ENCODE measurements at places on chromosomes 12 and 14. TPM values are rescaled to one million over a fixed set of nuclear protein-coding genes. Genes with fewer than 3 reads are reported as not detected.
A peak's percentile ranks its signal among the peaks of the same experiment; 100 is the strongest.

GRCh38 chr14:101505236-101505970 is 55.9 kb upstream of the DIO3 start:
- H3K27me3 ChIP-seq, result no peaks in the 10 kb centered on the region
- H3K27ac ChIP-seq, result no peak overlapping the region
- no peaks in the 10 kb centered on the region for H3K4me1 ChIP-seq

DNA sequence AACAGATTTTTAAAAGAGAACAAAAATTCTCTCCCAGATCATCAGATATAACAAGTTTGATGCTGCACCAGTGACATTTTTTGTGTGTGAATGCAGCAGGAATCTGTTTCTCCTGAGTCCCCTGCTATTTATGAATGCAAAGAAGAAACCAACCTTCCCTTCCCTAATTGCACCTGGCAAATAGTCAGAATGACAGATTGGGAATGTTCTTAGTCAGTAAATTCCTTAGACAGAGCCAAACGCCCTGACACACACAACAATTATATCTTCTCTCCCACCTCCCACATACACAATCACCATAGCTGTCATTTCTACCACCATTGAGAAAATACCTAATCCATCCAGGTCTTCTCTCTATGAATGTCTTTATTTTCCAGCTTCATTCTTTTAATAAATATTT is 174.4 kb downstream of the ALG10B start:
- no peaks in the 10 kb centered on the region for H3K27me3 ChIP-seq
- no peaks in the 10 kb centered on the region for H3K36me3 ChIP-seq
- no peak overlapping the region for H3K4me3 ChIP-seq
- no peak overlapping the region for H3K27ac ChIP-seq

DNA sequence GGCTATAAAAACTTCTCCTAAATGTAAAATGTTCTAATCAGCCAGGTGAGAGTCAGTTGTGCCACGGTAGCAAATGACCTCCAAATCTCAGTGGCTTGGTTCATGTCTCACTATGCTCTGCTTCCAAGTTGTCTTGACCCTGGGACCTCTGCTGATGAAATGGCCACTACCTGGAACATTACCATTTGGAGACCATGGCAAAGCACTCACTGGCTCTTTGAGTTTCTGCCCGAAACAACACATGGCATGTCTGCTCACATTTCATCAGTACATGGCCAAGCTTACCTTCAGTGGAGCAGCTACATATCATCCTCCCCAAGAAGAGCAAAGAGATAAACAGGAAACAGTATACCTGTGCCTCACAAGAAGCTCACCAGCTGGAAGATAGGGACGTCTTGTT is 40.2 kb downstream of the PLEKHG7 start:
- H3K4me3 ChIP-seq, result no peak overlapping the region
- H3K4me1 ChIP-seq, result peaks cover 15% of the 10 kb centered on the region
- no peak overlapping the region for H3K27ac ChIP-seq
- DNase-seq, result no peak

DNA sequence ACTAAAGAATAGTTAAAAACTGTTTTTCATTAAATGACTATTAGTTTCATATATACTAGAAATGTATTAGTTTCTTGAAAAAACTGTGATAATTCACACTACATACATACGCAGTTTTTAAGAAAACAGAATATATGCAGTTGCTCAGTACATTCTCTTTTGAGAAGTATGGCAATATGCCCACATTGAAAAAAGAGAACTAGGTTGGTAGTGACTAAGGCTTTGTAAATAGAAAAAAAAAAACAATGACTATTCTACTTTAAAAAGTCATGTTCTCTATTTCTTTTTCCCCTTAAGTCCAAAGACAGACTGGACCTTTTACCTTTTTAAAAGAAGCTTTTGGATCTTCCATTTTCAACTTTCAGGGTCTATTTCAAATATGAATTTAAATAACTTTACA is 25.0 kb downstream of the SNX6 start:
- H3K4me1 ChIP-seq, result no peaks in the 10 kb centered on the region
- H3K4me3 ChIP-seq, result no peak overlapping the region
- H3K36me3 ChIP-seq, result peaks cover 91% of the 10 kb centered on the region
- DNase-seq, result no peak
- H3K27me3 ChIP-seq, result no peaks in the 10 kb centered on the region

DNA sequence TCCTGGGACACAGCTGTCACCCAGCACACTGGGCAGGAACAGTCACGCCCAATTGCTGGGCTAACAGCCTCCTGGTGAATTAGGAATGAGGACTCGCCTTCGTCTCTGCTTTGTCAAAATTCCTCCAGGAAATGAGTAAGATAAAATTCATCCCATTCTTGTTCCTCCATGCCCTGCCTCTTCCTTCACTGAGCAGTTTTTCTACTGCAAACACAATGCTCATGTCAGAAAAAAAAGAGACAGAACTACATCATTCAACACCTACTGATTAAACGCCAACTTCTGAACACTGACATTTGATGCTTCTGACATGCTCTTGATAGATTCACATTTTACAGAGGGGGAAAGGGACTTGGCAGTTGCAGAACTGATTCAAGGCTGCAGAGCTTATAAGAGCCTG is 37.5 kb upstream of the DTX1 start:
- no peak for DNase-seq
- no peak overlapping the region for H3K27ac ChIP-seq
- H3K27me3 ChIP-seq, result no peaks in the 10 kb centered on the region

DNA sequence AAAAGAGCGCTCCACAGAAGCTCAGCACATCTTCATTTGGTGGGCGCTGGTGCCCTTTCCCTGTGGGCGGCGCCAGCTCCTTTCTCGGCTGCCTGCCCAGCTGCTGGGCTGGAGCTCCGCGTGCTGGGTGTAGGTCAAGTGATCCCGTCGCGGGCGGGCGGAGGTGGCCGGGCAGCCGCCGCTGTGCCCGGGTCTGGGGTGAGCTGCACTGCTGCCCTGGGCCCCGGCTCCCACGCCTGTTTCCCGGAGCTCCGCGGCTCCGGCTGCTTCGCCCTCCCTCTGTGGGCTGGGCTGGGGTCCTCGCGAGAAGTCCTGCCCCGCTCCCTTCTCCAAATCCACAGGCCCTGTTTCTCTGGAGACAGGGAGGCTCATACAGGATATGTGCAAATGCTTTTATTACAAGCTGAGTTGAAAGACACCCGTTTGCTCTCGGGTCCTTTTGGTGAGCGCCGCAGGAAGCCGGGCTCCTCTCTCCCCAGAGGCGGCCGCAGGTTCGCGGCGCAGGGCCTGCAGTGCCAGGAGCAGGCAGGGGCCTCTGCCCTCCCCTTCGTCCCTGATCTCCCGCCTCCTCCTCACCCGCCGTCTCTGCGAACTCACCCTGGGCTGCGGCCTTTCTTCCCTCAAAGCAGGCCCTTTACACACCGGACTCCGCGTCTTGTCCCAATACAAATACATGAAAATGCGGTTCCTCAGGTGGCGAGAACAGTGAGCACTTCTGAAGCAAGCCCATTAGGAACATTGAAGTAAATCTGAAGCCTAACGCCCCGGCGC is 67.8 kb upstream of the CAPRIN2 start:
- no peaks in the 10 kb centered on the region for H3K27me3 ChIP-seq
- peak; percentile 77 for DNase-seq
- H3K4me3 ChIP-seq, result peak overlapping the region; percentile 17
- peaks cover 5% of the 10 kb centered on the region for H3K4me1 ChIP-seq

- no peaks in the 10 kb centered on the region for H3K4me1 ChIP-seq
- no peak overlapping the region for H3K4me3 ChIP-seq
- no peak for DNase-seq
- H3K27ac ChIP-seq, result no peak overlapping the region
- H3K27me3 ChIP-seq, result no peaks in the 10 kb centered on the region
Observed at GRCh38 chr12:72957454-72957853, 685.3 kb downstream of the TRHDE start.

The KRT71 gene
- total RNA-seq, result not detected

The SMOC1 gene
- total RNA-seq, result 18.6 TPM

DNA sequence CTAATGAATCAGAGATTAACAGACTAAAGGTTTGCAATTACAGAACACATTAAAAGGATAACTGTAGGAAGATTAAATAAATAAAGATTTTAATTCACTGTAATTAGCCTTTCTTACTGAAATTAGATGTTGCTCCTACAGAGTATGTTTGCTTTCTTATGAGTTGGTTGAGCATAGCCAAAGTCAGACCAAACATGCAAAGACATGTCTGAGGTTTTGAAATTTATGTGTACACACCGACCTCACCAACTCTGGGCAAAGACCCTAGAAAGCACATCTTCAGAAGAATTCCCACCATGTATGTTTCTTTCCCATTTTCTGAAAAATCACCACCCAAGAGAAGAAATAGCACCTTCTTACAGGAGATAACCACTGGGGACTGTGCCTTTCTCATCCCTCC is 159.2 kb downstream of the PAX9 start:
- H3K4me1 ChIP-seq, result no peaks in the 10 kb centered on the region
- DNase-seq, result no peak
- H3K27ac ChIP-seq, result no peak overlapping the region
- H3K27me3 ChIP-seq, result no peaks in the 10 kb centered on the region

- no peaks in the 10 kb centered on the region for H3K27me3 ChIP-seq
- H3K27ac ChIP-seq, result no peak overlapping the region
- no peak overlapping the region for H3K4me3 ChIP-seq
- no peak for DNase-seq
- H3K36me3 ChIP-seq, result no peaks in the 10 kb centered on the region
Observed at GRCh38 chr14:61433169-61433568, 111.8 kb downstream of the PRKCH start.

GRCh38 chr14:74476607-74477006 is 16.5 kb downstream of the NPC2 start:
- peaks cover 8% of the 10 kb centered on the region for H3K4me1 ChIP-seq
- H3K27ac ChIP-seq, result no peak overlapping the region
- no peak overlapping the region for H3K4me3 ChIP-seq
- DNase-seq, result no peak
- H3K36me3 ChIP-seq, result peaks cover 43% of the 10 kb centered on the region
- H3K27me3 ChIP-seq, result no peaks in the 10 kb centered on the region

Measured in right atrium auricular region (tissue), 2 donors.